Lower lobe of right lung (tissue), 2 donors: ENCODE measurements at places on chromosomes 4 and X.

DNA sequence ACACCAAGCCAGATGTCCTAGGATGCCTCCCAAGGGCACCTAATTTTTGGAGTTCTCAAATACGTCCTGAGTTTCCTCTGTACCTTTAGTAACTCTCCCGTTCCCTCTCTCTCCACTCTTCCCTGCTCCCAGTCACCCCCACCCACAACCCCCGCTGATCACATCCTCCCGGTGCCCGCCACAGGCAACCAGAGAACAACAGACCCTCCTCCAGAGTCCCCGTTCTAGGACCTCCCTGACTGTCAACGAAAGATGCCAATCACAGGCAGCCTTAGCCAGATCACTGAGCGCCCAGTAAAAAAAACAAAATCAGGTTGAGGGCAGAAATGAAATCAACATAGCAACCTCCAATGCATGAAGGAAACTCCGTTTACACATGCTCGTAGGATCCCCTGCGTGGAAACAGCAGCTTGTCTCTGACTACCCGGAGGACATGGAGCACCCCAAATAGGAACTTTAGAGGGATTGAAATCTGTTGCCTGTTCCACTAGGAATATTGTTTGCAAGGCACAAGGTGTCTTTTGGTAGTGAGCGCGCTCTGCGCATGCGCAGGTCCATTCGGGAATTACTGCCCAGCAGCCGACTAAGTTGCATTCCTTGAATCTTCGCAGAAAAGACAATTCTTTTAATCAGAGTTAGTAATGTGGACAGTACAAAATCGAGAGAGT, at the start of gene GABRB1:
Gene GABRB1, plus strand, starts transcription at position 557 of the 668 bp plus-strand sequence.
- peaks cover 25% of the 10 kb centered on the region for H3K27me3 ChIP-seq
- H3K27ac ChIP-seq, result no peak within 1 kb of the TSS
- H3K4me3 ChIP-seq, result peak within 1 kb of the TSS; percentile 45
- peak; percentile 63 for DNase-seq
- peaks cover 14% of the 10 kb centered on the region for H3K4me1 ChIP-seq
- H3K36me3 ChIP-seq, result no peaks in the 10 kb centered on the region

GRCh38 chr4:122810669-122811068, 16.0 kb upstream of the FGF2 start:
- no peaks in the 10 kb centered on the region for H3K27me3 ChIP-seq
- no peak overlapping the region for H3K4me3 ChIP-seq
- H3K4me1 ChIP-seq, result no peaks in the 10 kb centered on the region
- no peak for DNase-seq
- no peaks in the 10 kb centered on the region for H3K36me3 ChIP-seq
- H3K27ac ChIP-seq, result no peak overlapping the region

DNA sequence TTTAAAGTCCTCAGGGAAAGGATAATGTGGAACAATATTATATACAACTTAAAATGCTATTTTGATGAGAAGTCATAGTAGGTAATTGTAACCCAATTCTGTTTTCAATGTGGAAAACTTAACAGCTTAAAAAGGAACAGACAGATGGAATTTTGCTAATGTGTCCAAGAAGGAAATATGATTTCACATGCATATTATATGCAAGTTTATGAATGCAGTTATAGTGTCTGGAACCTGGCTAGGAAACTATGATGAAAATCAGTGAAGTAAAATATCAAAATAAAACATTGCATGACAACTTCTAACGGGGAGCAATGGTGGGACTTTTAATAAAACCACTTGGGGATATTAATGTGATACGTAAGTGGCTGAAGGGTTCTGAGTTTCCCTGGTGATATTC, 152.6 kb upstream of the HAND2 start:
- H3K27me3 ChIP-seq, result no peaks in the 10 kb centered on the region
- H3K36me3 ChIP-seq, result no peaks in the 10 kb centered on the region
- no peaks in the 10 kb centered on the region for H3K4me1 ChIP-seq
- no peak for DNase-seq
- no peak overlapping the region for H3K27ac ChIP-seq

- DNase-seq, result no peak
- no peaks in the 10 kb centered on the region for H3K4me1 ChIP-seq
- H3K4me3 ChIP-seq, result no peak overlapping the region
Observed at GRCh38 chrX:14798805-14799397, 74.0 kb downstream of the FANCB start.

DNA sequence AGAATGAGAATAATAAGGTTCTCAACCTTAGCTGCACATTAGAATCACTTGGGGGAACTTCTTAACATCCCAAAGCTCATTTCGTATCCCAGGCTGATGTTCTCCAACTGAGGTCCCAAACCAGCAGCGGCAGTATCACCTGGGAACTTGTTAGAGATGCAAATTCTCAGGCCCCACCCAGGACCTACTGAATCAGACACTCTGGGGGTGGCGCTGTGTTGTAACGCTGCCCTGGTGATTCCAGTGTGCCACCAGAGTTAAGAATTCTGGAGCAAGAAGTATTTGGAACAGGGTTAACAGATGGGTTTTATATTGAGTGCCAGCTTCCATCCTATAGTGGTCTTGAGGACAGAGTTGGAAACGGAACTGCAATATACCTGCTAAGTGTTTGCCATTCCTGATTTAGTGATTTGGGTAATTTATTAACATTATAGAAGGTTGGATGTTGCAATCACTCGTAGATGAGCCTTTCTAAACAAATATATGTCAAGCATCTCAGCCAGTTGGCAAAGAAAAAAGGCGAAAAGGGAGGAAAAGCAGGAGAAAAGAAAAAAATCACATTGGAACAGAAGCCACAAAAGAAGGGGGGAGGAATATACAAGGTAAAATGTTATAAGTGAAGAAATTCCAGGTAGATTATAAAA, 141.0 kb downstream of the ARX start:
- no peaks in the 10 kb centered on the region for H3K36me3 ChIP-seq
- no peak overlapping the region for H3K27ac ChIP-seq
- no peak overlapping the region for H3K4me3 ChIP-seq
- H3K4me1 ChIP-seq, result no peaks in the 10 kb centered on the region

GRCh38 chrX:10597871-10598270, 22.5 kb downstream of the MID1 start:
- H3K36me3 ChIP-seq, result no peaks in the 10 kb centered on the region
- no peak overlapping the region for H3K4me3 ChIP-seq
- DNase-seq, result no peak
- no peaks in the 10 kb centered on the region for H3K4me1 ChIP-seq
